ENCODE measurements at places on chromosomes 7 and 10.

- no peak for DNase-seq
These were observed 221.2 kb downstream of the CELF2 start for GRCh38 chr10:11238893-11239292.

DNA sequence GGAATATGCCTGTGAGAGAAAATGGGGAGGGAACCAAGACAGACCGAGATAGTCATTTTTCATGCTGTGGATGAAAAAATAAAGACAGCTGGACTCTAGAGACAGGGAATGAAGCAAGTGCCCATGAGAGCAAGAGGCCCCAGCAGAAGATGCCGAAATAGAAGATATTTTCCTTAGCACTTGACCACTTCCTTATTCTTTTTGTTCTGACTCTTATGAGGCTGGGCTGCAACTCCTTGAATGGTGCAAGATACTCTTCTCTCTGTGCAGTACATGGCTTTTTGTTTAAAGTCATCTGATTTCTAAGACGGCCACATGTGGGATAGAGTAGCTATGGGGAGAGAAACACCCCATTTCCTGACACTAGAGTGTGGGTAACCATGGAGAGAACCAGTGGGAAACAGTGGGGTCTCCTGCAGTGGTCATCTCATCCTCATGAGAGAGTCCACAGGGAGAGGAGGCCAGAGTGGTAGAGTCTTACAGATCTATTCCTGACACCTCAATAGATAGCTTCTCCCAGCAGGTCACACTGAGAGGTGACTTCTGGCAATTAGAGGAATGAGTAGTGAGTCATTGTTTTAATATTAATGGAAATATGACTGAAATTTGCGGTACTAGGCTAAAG, 18.0 kb upstream of the VCL start:
- no peak for DNase-seq

DNA sequence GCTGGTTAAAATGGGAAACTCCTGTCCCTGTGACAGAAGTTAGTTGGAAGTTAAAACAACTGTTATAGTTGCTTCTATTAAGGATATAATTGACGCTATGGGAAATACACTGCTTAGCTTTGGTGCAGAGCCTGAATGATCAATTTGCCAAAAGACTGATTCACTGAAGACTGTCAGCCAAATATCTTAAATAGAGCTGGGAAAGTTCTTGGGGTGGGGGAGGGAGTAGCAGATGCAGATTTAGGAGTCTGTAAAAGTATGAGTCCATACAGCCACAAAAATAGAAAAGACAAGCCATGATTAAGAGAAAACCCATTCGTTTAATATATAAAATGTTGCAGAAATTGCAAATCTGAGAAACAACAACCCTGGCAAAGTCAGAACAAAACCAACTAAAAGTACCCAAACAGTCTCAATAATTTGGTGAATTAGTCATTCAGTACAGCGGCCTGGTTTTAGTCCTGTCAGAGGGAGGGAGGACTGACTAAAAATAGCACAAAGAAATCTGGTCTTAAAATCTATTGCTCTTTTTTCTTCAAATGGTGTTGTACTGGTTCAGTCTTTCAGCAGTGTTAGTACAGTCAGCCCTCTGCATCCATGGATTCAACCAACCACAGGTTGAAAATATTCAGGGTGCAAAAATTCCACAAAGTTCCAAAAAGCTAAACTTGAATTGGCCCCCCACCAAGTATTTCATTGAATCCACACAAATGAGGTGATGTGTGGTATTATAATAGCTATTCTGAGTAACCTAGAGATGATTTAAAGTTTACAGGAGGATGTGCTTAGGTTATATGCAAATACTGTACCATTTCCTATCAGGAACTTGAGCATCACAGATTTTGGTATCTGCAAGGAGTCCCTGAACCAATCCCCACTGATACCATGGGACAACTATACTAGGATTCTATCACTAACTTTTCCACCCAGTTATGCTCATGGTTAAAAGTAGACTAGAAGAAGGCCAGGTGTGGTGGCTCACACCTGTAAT, 30.0 kb downstream of the STK17A start:
- DNase-seq = no peak

DNA sequence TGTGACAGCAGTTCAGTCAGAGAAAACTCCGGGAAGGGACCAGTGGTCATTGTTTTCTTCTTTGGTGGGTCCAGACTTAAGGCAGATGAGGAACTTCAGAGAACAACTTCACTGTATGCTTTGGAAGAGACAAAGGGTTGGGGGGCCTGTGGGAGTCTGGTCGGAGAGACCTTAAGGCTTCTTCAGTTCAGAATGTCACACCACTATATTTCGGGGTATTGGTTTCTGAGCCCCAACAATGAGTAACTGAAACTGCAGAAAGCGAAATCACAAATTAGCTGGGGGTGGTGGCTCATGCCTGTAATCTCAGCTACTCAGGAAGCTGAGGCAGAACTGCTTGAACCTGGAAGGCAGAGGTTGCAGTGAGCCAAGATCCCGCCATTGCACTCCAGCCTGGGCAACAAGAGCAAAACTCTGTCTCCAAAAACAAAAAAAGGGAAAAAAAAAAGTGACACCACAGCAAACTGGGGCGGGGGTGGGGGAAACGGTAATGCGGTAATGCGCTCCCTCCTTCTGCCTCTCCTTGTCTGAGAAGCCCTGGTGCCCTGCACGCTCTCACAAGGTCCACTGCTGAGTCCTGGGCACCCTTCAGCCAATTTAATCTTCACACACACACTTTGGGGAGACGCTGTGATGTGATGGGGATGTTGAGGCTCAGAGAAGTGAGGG, 2.2 kb upstream of the ADIRF start:
- DNase-seq = no peak
